GM04503 (cell line): ENCODE measurements at places on chromosomes 7 and 10.

DNA sequence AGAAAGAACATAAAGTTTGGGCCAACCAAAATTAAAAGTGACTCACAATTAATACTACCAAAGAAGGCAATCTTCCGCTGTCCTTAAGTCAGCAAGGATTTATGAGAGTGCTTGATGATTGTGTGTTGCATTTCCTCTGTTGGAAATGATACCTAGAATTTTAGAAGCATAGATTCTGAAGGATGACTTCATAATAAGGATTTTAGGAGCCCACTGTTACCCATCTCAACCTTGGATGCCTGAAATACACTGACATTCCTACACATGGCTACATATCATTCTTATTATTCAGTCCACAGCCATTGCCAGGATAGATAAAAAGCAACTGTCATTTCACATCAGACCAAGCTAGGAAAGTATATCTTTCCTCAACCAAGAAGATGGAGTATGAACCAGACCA, 823.8 kb downstream of the LRMDA start:
- DNase-seq, result peak; percentile 4

GRCh38 chr10:100740476-100741377, 4.7 kb upstream of the PAX2 start:
- no peak for DNase-seq

DNA sequence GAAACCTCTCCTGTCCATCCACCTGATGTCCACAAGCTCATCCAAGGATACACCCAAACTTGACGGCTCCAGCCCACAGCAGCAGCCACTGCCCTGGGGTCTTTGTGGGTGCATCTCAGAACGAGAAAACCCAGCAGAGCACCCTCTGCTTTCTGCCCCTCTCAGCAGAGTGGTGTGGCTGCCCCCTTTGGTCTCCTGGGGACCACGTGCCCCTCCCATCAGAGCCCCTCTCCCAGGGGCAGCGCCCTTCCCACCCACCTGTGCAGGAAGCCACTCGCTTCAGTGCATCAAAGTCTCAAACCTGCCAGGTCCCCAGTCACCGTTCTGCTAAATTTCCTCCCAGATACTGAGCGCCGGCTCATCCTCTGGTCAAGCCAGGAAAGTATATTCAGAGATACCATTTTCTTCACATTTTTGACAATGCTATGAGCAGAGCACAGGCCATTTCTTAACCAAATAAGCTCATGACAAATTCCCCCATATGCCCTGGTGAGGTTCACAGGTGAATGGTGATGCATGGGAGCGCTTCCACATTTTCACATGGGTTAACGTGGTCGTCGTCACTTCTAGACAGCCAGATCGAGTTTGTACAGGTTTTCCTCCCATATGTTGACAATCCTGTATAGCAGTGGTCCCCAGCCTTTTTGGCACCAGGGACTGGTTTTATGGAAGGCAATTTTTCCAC, 32.4 kb downstream of the CAMK2B start:
- DNase-seq, result no peak

- DNase-seq, result no peak
Observed at GRCh38 chr10:24174014-24174413, 34.9 kb upstream of the KIAA1217 start.

DNA sequence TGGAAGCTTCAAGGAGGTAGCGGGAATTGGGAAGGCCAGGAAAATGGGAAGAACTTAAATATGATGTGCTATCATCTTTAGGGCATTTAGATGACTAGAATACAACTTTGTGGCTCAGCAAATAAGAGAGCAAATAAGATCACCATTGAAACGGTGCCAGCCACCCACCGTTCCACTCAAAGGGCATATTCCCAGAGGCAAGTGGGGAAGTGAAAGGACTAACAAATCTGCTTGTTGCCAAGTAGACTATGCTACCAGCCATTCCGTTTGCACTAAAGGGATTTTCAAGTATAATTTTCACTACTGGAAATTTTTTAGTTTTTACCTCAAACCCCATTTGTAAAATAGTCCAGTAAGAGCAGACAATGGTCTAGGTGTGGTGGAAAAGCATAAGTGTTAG, 4.0 kb upstream of the PPP1R3C start:
- DNase-seq, result no peak

DNA sequence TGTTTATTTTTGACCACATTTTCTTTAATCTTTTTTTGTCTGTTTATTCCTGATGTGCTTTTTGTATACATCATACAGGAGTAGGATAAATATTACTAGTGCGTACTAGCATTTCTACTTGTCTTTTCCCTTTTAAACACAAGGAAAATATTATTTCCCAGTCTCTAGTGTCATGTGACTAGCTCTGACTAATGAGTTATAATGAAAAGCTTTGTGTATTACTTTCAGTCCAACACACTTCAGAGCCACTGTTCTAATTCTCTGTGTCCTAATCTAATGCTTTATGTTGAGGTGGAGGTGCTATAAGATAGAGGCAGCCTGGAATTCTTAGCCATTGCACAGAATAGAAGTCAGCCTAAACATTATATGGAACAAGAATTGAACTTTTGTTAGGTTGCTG, 65.0 kb upstream of the RAB18 start:
- DNase-seq, result no peak

- no peak for DNase-seq
Observed at GRCh38 chr10:81569488-81569887, 305.5 kb upstream of the NRG3 start.
